Stimulated activated CD8-positive, alpha-beta memory T cell treated with anti-CD3 and anti-CD28 coated beads, Interleukin-4, amount 100 ng/mL, for 48 hours (primary cell): ENCODE measurements at places on chromosomes 4 and X.

GRCh38 chr4:55948726-55949481, at the start of gene CEP135:
TSS of gene CEP135 (plus strand) at chr4:55948945. CDS start at chr4:55952131, 3,186 bp downstream.
- DNase-seq, result peak; percentile 92

DNA sequence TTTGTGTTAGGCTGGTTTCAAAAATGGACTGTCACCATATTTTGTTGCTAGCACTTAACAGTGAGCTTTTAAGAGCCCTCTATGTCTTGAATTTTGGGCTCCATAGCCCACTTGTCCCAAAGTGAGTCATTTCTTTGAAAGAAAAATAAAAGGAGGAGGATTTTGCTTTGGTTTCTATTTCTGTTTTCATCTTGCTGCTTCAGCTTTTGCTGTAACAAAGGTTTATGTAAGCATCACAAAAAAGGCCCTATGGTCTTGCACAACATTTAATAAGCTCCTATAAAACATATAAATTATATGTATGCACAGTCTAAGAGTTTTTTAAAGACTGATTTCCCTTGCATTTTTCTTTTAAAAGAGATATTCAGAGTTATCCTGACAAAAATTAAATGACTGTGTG, 105.2 kb downstream of the PHOX2B start:
- DNase-seq, result no peak

DNA sequence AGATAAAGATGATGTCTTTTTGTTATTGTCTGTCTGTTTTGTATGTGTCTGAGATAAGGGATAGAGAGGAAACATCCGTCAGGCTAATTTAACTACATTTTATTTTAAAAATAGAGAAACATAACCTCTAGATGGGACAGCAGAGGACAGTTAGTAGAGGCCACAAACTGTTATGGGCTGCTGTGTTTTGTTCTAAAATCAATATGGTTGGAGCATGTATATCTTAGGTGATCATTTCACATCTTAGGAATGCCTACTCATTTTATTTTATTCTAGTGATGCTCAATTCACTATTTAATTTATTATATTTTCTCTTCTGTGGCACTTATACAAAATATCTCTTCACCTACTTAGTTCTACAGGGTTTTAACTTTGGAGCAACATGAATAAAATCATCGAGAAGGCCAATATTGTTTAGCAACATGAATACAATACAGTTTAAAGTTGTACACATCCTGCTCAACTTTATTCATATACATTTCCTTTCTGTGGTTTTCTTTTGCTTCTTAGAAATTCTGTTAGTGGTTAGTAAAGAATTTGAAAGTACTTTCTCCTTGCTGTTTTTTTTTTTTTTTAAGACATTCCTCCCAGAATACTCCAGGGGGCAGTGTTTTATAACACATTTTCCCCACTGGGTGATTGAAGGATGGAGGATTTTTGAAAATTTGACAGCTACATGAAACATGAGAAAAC, 392.9 kb downstream of the UNC5C start:
- DNase-seq, result no peak

GRCh38 chr4:37827030-37827685, 672 bp downstream of the PGM2 start:
- DNase-seq, result peak; percentile 39

DNA sequence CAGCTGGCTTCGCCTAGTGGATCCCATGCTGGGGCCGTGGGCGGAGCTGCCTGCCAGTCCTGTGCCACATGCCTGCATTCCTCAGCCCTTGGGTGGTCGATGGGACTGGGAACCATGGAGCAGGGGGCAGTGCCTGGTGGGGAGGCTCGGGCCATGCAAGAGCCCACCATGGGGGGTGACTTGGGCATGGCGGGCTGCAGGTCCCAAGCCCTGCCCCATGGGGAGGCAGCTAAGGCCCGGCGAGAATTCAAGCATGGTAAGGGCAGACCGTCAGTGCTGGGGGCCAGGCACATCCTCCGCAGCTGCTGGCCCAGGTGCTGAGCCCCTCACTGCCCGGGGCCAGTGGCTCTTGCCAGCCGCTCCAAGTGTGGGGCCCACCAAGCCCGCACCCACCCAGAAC, 262.6 kb downstream of the CENPC start:
- no peak for DNase-seq

DNA sequence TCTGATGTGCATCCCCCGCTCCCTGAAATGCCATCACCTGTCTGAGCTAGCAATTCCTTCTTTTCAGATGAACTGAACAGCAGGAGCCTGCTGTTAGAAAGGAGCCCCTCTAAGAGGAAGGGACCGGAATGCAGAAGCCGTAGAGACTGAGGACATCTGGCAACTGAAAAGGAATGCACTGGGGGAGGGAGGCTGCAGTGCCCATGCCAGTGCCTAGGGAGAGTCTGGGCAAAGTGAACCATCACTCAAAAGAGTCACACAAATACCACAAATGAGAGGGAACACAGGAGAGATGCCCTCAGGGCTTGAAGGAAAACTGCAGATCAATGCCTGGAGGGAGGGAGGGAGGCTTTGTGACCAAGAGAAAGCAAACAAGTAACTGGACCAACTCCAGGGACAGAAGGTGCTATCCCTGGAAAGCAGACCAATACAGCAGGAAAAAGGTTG, 93.9 kb upstream of the CBR4 start:
- DNase-seq, result no peak
